ENCODE measurements at places on chromosomes 12 and 14.

GRCh38 chr14:60102389-60102788, 10.7 kb downstream of the PCNX4 start:
- no peak for DNase-seq

- no peak for DNase-seq
These were observed 288.0 kb downstream of the TRHDE start for GRCh38 chr12:72560003-72560769.

- no peak for DNase-seq
These were observed 13.1 kb downstream of the MYBPC1 start for GRCh38 chr12:101607894-101608293.

DNA sequence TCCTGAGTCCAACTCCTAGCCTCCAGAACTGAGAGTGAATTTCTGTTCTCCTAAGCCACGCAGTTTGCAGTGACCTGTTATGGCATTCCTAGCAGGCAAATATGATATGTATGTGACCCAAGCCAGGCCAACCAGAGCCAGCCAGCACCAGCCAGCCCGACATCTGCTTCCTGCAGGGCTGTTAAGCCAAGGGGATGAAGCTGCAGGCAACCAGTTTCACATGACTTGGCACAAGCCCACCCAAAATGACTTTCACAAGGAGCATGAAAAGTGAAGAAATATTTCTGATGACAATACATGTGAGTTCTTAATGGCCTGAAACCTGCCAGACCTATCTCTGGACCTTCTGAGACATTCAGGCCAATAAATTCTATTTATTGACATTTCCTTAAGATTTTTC, 68.1 kb downstream of the ITPK1 start:
- DNase-seq, result no peak

DNA sequence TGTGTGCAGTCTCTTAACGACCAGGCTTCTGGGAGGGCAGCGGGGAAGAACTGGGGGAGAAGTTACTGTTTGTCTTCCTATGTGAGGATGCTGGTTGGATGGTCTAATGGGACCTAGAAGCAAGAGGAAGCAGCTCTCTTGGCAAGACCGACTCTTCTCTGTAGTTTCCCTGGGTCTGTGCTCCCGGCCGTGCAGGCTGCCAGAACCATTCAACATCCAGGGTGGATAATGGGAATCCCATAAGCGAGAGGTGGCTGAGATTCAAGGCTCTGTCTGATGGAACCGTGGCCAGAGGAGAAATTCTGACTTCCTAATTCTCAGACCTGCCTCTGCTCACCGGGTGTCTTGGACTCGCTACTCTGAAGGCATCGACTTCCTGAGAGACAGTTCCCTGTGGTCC, 561.0 kb upstream of the TBX3 start:
- DNase-seq, result no peak

- no peak for DNase-seq
These were observed 15.7 kb downstream of the RTL1 start for GRCh38 chr14:100887728-100888335.

Data from activated CD4-positive, alpha-beta T cell treated with anti-CD3 and anti-CD28 coated beads, Interleukin-2, amount 10 ng/mL, durations not matched to agents 7 days and 5 days (primary cell).